ENCODE measurements at places on chromosomes 5 and 9. TPM values are rescaled to one million over a fixed set of nuclear protein-coding genes. Genes with fewer than 3 reads are reported as not detected.

Gene RNF224
- not detected for total RNA-seq

Gene CARTPT
- 41.9 TPM for total RNA-seq

Gene CCDC192
- total RNA-seq: not detected

DNA sequence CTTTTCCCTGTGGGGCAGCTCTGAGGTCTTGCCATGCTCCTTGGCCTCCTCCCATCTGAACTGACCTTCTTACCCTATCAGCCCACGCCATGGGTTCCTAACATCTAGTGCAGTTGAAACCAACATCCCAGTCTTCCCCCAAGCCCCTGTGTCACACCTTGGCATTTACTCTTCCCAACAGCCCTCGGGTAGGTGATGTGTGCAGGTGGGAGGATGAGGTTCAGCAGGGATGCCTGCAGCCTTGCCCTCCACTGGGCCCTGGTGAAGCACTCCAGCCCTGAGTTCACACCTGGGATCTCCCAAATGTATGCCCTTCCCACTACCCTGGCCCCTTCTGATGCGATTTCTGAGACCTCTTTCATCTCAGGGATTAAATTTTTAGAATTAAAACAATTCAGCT lies 15.5 kb downstream of the IRX2 start:
- H3K27ac ChIP-seq: no peak overlapping the region
- no peak for DNase-seq
- H3K4me3 ChIP-seq: no peak overlapping the region
- H3K36me3 ChIP-seq: no peaks in the 10 kb centered on the region
- peaks cover 13% of the 10 kb centered on the region for H3K4me1 ChIP-seq

GRCh38 chr5:14913096-14913495 lies 41.5 kb upstream of the ANKH start:
- H3K27ac ChIP-seq: no peak overlapping the region
- H3K36me3 ChIP-seq: no peaks in the 10 kb centered on the region
- no peaks in the 10 kb centered on the region for H3K27me3 ChIP-seq
- no peak for DNase-seq

GRCh38 chr9:99303177-99303576 lies 81.1 kb downstream of the SEC61B start:
- H3K36me3 ChIP-seq: no peaks in the 10 kb centered on the region
- DNase-seq: no peak
- H3K4me1 ChIP-seq: no peaks in the 10 kb centered on the region
- no peak overlapping the region for H3K4me3 ChIP-seq
- no peaks in the 10 kb centered on the region for H3K27me3 ChIP-seq

- H3K4me3 ChIP-seq: no peak overlapping the region
- H3K27ac ChIP-seq: no peak overlapping the region
- H3K36me3 ChIP-seq: no peaks in the 10 kb centered on the region
- no peaks in the 10 kb centered on the region for H3K4me1 ChIP-seq
- H3K27me3 ChIP-seq: no peaks in the 10 kb centered on the region
Measured at GRCh38 chr9:4781408-4781807, 11.3 kb upstream of the RCL1 start.

DNA sequence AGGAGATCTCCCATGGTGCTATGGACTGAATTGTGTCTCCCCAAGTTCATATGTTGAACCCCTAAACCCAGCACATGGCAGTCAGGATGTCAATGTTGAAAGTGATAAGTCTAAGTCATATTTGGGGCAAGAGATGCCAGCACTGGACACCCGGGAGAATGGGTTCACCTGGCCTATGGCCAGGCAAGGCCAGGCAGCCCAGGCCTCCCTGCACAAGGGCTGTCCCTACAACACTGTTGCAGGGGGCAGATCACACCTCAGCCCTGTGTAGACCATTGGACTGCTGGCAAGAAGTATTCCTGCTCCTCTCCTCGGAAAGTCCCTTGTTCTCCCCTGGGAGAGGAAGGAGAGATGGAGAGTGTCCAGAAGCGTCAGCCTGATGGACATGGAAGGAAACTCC lies 240.5 kb downstream of the GADD45G start:
- H3K27me3 ChIP-seq: no peaks in the 10 kb centered on the region
- no peak overlapping the region for H3K27ac ChIP-seq
- peaks cover 4% of the 10 kb centered on the region for H3K4me1 ChIP-seq
- no peaks in the 10 kb centered on the region for H3K36me3 ChIP-seq

GRCh38 chr9:3332802-3333201 lies 193.0 kb downstream of the RFX3 start:
- DNase-seq: no peak
- H3K27me3 ChIP-seq: no peaks in the 10 kb centered on the region
- peaks cover 7% of the 10 kb centered on the region for H3K4me1 ChIP-seq
- H3K36me3 ChIP-seq: no peaks in the 10 kb centered on the region
- no peak overlapping the region for H3K27ac ChIP-seq

DNA sequence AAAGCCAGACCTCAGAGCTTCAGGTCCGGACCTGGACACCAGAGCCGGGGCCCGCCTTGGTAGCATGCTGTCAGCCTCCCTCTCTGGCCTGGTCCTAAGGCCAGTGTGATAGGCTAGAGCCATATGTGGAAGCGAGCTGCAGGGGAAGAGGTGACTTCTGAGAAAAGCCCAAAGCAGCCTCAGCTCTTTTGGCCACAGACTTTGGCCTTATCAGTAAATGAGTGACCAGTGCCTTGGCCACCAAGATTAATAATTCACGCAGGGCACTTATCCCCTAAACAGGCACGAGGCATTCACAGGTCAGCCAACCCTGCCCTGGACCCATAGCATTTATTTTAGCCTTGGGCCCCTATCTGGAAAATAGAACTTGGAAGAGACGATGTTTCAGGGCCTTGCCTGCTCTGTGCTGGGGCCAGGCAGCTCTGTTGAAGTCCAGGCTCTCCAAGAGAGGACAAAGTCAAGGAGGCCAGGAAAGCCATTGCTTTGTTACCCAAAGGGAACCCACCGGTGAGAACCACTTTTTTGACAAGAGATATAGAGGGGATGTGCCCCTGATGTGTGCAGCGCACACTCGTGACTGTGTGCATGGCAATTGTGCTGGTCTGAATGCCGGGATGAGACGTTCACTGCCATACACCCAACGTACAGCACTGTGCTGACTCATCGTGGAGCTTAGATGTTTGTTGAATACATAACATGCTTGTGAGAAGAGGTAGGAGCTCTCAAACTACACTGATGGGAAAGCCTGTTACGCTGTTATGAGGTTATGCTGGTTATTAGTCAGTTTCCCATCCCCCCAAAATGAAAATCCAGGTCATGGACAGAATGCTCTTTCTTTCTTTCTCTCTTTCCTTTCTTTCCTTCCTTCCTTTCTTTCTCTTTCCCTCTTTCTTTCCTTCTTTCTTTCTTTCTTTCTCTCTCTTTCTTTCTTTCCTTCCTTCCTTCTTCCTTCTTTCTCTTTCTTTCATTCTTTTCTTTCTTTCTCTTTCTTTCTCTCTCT lies 5.0 kb upstream of the SLC34A1 start:
- no peak overlapping the region for H3K27ac ChIP-seq
- no peaks in the 10 kb centered on the region for H3K4me1 ChIP-seq
- no peaks in the 10 kb centered on the region for H3K36me3 ChIP-seq
- no peak for DNase-seq

DNA sequence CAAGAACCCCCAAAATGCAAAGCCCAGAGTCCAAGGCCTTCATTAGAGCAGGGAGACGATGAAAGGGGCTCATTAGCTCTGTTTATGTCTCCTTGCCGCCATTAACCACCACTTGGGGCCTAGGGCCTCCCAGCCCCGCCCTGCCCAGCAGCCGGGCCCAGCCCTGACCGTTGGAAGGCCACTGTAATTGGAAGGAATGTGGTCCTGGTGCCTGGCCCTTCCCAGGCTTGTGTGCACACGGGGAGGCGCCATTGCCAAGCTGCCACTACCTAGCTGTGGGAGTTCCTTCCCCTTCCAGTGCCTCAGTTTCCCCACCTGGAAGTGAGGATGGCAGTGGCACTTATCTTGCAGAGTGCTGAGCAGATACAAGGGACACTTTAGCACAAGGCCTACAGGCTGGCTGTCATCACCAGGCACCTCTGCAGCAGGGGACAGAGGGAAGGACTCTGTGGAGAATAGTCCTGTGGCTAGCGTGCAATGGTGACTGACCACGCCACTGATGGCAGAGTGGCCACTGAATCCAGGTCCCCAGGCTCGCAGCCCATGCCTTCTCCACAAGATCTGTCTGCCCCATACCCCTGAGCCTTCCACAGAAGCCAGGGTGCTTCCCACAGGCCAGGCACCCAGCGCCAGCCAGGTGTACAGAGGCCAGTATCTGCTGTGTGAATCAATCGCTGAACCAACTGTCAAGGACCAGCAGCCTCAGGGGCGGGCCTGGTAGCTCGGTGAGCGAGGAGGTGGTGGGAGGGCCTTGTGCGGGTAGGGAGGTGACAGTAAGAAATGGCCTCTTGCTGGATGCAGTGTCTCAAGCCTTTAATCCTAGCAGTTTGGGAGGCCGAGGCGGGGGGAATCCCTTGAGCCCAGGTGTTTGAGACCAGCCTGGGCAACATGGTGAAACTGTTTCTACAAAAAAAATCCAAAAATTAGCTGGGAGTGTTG lies 20.8 kb downstream of the GBGT1 start:
- no peak overlapping the region for H3K4me3 ChIP-seq
- DNase-seq: peak; percentile 68
- H3K27me3 ChIP-seq: no peaks in the 10 kb centered on the region
- H3K4me1 ChIP-seq: peaks cover 55% of the 10 kb centered on the region

DNA sequence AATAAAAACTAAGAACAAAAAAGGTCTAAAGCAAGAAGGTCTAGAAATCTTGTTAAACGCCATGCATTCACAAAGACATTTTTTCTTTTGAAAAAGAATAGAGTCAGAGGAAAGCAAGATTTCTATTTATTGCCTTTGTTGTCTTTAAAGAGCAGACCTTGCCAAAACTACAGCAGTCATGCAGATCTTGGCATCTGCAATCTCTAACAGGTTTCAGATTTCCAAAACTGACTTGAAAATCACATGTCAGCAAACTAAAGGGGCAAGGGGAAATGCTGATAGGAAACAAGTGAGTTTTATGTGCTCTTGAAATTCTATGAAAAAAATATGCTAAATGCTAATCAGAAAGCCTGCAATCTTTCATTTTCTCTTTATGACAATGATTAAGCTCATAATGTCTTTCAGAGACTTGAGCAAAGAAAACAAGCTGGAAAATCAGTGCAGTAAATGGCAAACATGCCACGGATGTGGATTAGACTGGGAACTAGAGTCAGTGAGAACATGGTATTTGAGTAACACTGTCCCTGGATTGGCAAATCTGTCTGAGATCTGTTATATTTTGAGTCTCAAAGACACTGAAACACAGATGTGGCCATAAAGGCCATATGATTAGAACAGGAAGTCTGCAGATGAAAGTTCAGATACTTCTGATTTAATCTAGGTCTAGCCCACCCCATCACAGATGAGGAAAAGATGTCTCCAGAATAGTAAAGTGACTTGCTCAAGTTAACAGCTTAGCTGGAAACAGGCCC lies 361.4 kb upstream of the RPS23 start:
- H3K27me3 ChIP-seq: no peaks in the 10 kb centered on the region
- no peak for DNase-seq
- no peak overlapping the region for H3K27ac ChIP-seq

All from transverse colon (tissue), 4 donors.